Stomach (tissue), 19 donors: ENCODE measurements at places on chromosomes 11 and 22. TPM values are rescaled to one million over a fixed set of nuclear protein-coding genes. Genes with fewer than 3 reads are reported as not detected.
A peak's percentile ranks its signal among the peaks of the same experiment; 100 is the strongest.

DNA sequence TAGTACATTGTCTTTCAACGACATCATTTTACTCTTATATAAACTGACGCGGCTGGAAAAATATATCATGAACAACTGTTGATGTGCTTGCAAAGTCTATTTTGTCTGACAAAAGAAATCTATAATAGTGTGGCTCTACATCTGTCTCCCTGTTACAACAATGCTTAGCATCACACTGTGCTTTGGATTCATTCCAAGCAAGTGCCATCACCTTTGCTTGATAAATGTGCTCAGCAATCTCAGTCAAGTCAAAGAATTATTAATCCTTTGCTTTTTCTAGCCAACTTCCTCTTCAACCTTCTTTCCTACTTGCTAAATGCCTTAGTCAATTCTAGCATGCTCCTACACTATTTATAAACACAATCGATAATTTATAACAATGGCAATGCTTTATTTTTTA, 140.5 kb downstream of the FCHSD2 start:
- no peaks in the 10 kb centered on the region for H3K27me3 ChIP-seq
- no peaks in the 10 kb centered on the region for H3K36me3 ChIP-seq
- no peak for DNase-seq

DNA sequence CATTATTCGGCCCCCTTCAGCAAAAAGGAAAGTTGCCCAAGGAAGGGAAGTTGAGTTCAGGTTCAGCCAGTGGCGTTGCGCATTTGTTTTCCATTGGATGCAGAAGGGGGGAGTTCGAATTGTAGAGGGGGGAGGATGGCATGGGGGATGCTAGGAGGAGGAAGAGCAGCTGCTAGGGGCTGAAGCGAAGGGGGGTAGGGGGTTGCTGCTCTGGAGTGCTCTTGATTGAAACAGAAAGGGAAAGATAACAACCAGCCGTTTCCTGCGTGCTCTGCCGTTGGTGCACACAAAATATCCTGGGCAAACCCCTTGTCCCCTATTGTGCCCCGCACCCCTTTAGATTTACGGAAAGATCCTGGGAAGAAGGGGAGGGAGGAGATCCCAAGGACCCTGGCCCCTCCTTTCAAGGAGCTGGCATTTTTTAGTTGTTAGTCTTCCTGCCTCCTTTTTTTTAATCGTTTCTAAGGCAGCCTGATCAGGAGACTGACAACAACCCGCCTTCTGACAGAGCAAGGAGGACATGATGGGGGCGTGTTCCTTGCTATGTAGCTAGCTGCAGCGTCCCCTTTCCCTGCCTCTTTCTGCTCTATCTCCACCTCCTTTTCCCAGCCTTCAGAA, 2.1 kb downstream of the KMT2A start:
- H3K4me1 ChIP-seq, result peaks cover 83% of the 10 kb centered on the region
- no peaks in the 10 kb centered on the region for H3K36me3 ChIP-seq
- no peaks in the 10 kb centered on the region for H3K27me3 ChIP-seq
- H3K27ac ChIP-seq, result peak overlapping the region; percentile 95
- no peak for DNase-seq
- peak overlapping the region; percentile 99 for H3K4me3 ChIP-seq

- no peak overlapping the region for H3K4me3 ChIP-seq
- no peaks in the 10 kb centered on the region for H3K36me3 ChIP-seq
- no peaks in the 10 kb centered on the region for H3K27me3 ChIP-seq
- H3K4me1 ChIP-seq, result no peaks in the 10 kb centered on the region
- H3K27ac ChIP-seq, result no peak overlapping the region
- no peak for DNase-seq
Observed at GRCh38 chr11:38593649-38594048, 1995.6 kb upstream of the RAG2 start.

Gene C11orf42
- total RNA-seq, result not detected

DNA sequence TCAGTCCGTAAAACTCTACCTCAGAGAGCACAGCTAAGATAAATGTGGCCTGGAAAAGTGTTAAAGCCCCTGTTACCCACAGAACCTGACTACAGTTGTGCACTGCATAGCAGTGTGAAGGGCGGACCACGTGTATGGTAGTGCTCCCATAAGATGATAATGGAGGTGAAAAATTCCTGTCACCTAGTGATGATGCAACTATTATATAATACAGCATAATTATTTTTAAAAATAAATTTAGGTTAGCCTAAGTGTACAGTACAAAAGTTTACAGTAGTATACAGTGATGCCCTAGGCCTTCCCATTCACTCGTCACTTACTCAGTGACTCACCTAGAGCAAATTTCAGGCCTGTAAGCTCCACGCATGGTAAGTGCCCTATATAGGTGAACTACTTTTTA, 76.6 kb upstream of the RASSF10 start:
- H3K36me3 ChIP-seq, result peaks cover 27% of the 10 kb centered on the region
- H3K27me3 ChIP-seq, result no peaks in the 10 kb centered on the region
- H3K27ac ChIP-seq, result no peak overlapping the region
- DNase-seq, result no peak

Gene PLAAT3
- not detected for total RNA-seq

Gene AKIP1
- total RNA-seq, result 21.1 TPM

Gene TEF
- 21.0 TPM for total RNA-seq

Gene ACTN3
- total RNA-seq, result not detected

DNA sequence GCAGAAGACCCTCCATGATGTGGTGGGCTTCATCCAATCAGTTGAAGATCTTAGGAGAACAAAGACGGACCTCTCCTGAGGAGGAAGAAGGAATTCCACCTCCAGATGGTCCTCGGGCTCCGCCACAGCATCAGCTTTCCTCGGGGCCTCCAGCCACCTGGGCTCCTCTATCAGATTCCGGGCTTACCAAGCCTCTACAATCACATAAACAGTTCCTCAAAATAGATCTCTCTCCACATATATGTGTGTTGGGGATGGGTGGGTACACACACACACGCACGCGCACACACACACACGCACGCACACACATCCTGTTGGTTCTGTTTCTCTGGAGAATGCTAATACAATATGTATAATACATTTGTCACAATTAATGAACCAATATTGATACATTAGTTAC, 18.8 kb upstream of the NLRP6 start:
- H3K27me3 ChIP-seq, result peaks cover 3% of the 10 kb centered on the region
- H3K36me3 ChIP-seq, result no peaks in the 10 kb centered on the region
- DNase-seq, result no peak
- H3K4me3 ChIP-seq, result no peak overlapping the region
- no peaks in the 10 kb centered on the region for H3K4me1 ChIP-seq
- H3K27ac ChIP-seq, result no peak overlapping the region

Gene TMEM151A
- 2.8 TPM for total RNA-seq

Gene CRY2
- 20.4 TPM for total RNA-seq

GRCh38 chr22:32905400-32905799, 103.9 kb downstream of the TIMP3 start:
- no peaks in the 10 kb centered on the region for H3K27me3 ChIP-seq
- no peak overlapping the region for H3K27ac ChIP-seq
- DNase-seq, result peak; percentile 58
- H3K4me1 ChIP-seq, result no peaks in the 10 kb centered on the region
- H3K36me3 ChIP-seq, result no peaks in the 10 kb centered on the region

GRCh38 chr11:96783311-96783710, 393.5 kb downstream of the JRKL start:
- no peaks in the 10 kb centered on the region for H3K27me3 ChIP-seq
- no peak for DNase-seq
- no peaks in the 10 kb centered on the region for H3K36me3 ChIP-seq
- H3K27ac ChIP-seq, result no peak overlapping the region

DNA sequence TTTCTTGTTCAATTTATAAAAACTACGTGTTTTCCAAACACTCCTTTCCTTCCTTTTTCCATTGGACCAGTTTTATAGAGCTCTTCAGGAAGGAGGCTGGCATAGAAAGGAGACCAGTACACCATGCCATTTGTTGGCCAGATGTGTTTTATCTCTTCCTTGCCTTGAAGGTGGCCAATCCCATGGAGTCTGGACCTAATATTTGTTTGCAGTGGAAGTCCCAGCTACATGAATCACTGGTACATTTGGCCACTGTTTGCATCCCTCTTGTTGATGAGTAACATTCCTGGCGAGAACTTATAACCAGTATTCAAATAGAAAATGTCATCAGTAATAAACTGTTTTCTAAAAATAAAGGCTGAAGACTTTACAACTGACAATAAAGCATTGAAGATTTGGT, 110.2 kb downstream of the ANO3 start:
- H3K4me1 ChIP-seq, result no peaks in the 10 kb centered on the region
- no peaks in the 10 kb centered on the region for H3K36me3 ChIP-seq

DNA sequence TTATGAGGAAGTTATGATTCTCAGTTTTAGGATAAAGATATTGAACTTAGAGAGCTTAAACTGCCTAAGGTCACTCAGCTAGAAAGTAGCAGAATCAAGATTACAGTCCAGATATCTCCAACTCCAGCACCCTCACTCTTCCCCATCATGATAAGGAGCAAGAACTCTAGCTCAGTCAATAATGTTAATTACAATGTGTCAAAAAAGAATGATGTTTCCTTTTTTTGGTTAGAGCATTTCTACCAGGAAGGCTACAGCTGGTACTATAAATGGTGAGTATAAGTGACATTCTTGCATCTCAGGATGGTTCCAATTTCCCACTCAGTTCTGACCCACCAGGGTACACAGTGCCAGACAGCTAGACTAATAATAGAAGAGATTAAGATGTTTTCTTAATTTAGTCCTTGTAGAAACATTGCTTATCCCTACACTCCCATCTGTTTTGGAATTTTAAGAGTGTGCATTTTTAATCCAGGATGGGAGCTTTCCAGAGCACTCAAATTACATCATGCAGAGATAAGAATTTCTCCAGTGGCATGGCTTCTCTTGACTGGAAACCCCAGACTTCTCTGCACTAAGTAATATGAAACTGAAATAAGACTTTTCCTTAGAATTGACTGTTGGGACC, 21.6 kb upstream of the BBOX1 start:
- H3K27me3 ChIP-seq, result no peaks in the 10 kb centered on the region
- no peak overlapping the region for H3K4me3 ChIP-seq
- H3K4me1 ChIP-seq, result no peaks in the 10 kb centered on the region
- no peaks in the 10 kb centered on the region for H3K36me3 ChIP-seq
- no peak for DNase-seq
- no peak overlapping the region for H3K27ac ChIP-seq

DNA sequence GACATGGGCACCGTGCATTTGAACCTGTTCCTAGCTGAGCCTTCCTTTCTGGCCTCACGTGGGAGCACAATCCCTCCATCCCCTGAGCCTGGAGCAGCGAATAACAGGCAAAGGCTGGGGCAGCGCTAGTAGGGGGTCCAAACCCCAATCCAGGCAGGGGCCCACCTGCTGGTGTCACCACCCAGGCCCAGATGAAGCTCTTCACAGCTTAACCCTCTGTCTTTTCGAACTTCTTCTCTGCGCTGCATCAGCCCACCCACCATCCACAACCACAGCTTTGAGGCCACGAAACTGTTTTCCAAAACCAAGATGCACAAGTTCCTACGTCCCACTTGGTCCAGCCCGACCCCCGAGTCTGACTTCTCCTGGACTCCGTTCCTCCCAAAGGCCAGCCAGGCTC, 11.5 kb downstream of the KCNC1 start:
- no peak overlapping the region for H3K4me3 ChIP-seq
- no peak overlapping the region for H3K27ac ChIP-seq
- no peak for DNase-seq
- H3K27me3 ChIP-seq, result no peaks in the 10 kb centered on the region

Gene SYT12
- not detected for total RNA-seq

Gene TMEM223
- total RNA-seq, result 12.5 TPM

Gene GRIA4
- 5.9 TPM for total RNA-seq

DNA sequence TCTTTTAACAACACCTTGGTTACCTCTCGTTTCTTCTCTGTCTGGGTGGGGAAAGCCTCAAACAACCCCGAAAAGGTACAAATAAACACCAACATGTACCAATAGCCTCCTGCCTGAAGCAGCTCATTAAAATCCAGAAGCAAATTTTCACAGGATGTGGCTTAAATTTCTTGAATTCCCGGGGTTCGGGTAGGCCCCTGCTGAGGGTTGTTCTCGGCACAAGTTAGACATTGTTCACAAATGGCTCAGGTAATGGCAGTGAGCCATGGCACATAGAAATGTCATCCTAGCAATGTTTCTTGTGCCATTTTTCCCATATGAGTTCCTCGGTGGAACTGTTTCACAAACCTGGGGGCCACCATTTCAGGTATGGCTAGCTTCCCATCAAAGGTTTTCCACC, 19.7 kb upstream of the GLYATL1 start:
- no peak overlapping the region for H3K27ac ChIP-seq
- H3K36me3 ChIP-seq, result no peaks in the 10 kb centered on the region
- DNase-seq, result no peak
- H3K4me3 ChIP-seq, result no peak overlapping the region

GRCh38 chr11:128776424-128777284, 82.8 kb downstream of the FLI1 start:
- peak; percentile 49 for DNase-seq
- H3K27me3 ChIP-seq, result no peaks in the 10 kb centered on the region
- no peaks in the 10 kb centered on the region for H3K36me3 ChIP-seq

Gene PRSS23
- 4.1 TPM for total RNA-seq

DNA sequence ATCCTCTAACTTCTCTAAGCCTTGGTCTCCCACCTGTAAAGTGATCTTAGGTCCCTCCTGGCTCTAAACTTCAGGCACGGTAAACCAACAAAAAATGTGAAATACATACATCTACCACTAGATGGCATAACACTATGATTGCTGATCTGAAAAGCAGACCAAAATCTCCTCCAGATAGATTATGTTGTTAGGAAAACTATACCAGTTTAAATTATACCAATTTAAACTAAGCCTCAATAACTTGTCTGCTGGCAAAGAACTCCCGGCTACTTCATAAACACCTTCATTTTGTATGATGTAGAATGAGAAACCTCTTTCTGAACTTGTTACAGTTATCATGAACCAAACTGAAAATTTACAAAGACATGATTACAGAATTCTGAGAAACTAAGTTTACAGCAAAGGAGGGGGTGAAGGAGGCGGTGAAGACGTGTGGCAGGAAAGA, 85.9 kb downstream of the SBF2 start:
- DNase-seq, result no peak
- peaks cover 18% of the 10 kb centered on the region for H3K4me1 ChIP-seq
- no peaks in the 10 kb centered on the region for H3K27me3 ChIP-seq
- H3K27ac ChIP-seq, result peak overlapping the region; percentile 25
- no peaks in the 10 kb centered on the region for H3K36me3 ChIP-seq

Gene MUC2
- under 0.01 TPM for total RNA-seq

DNA sequence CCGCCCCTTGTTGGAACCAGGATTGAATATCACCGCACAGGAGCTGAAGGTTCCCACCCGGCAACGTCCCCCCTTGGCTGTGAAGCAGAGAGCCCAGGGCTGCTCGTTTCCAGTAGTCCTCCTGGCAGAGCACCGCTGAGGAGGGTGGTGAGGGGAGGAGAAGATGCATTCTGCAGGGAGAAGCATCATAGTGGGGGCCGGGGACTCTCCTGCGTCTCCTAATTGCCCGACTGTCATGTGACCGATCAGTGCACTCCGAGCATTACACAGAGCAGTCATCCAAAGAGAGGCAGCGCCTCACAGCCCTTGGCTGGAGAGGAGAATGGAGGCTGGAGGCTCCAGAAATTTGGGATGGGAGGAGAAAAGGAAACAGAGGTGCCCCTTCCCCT, 85.0 kb upstream of the SEPTIN5 start:
- no peaks in the 10 kb centered on the region for H3K4me1 ChIP-seq
- H3K27me3 ChIP-seq, result no peaks in the 10 kb centered on the region
- H3K36me3 ChIP-seq, result no peaks in the 10 kb centered on the region
- no peak for DNase-seq
